Dorsolateral prefrontal cortex (tissue), 122 donors: ENCODE measurements at places on chromosomes 12 and 14. TPM values are rescaled to one million over a fixed set of nuclear protein-coding genes. Genes with fewer than 3 reads are reported as not detected.

The SMCO2 gene
- total RNA-seq = 1.5 TPM

The CCDC197 gene
- not detected for total RNA-seq

The HCAR1 gene
- 0.19 TPM for total RNA-seq

The E2F7 gene
- total RNA-seq = 0.84 TPM

The CAPZA3 gene
- total RNA-seq = not detected

The CIROP gene
- 0.34 TPM for total RNA-seq

The TAS2R46 gene
- total RNA-seq = 3.0 TPM

The PLEKHG7 gene
- total RNA-seq = not detected

The DNAI7 gene
- 10.8 TPM for total RNA-seq

The ADAMTS20 gene
- total RNA-seq = 0.08 TPM

The CNIH1 gene
- 80.7 TPM for total RNA-seq
